Psoas muscle (tissue), 8 donors: ENCODE measurements at places on chromosomes 7 and 10. TPM values are rescaled to one million over a fixed set of nuclear protein-coding genes. Genes with fewer than 3 reads are reported as not detected.

CALHM1 gene
- not detected for polyA plus RNA-seq

ADCY1 gene
- polyA plus RNA-seq, result 1.3 TPM

LZTS2 gene
- polyA plus RNA-seq, result 19.0 TPM

ITGA8 gene
- polyA plus RNA-seq, result 5.0 TPM

MARCHF5 gene
- polyA plus RNA-seq, result 64.9 TPM

RNLS gene
- 3.0 TPM for polyA plus RNA-seq

CD36 gene
- 171 TPM for polyA plus RNA-seq

OLAH gene
- 0.29 TPM for polyA plus RNA-seq

JAZF1 gene
- polyA plus RNA-seq, result 5.2 TPM

SYT15B gene
- polyA plus RNA-seq, result not detected

PNLIPRP2 gene
- 0.13 TPM for polyA plus RNA-seq

KNDC1 gene
- 0.01 TPM for polyA plus RNA-seq

FEZF1 gene
- not detected for polyA plus RNA-seq

FAM25A gene
- polyA plus RNA-seq, result not detected

AASS gene
- 4.2 TPM for polyA plus RNA-seq
